ENCODE measurements at places on chromosomes 16 and 17. TPM values are rescaled to one million over a fixed set of nuclear protein-coding genes. Genes with fewer than 3 reads are reported as not detected.

GRCh38 chr17:78981010-78981888 is 1.5 kb upstream of the LGALS3BP start:
- DNase-seq, result no peak

Gene CACNG1
- polyA plus RNA-seq, result 62.2 TPM

GRCh38 chr17:78868391-78868790 is 27.8 kb upstream of the USP36 start:
- no peak for DNase-seq

Gene EPN3
- 1.3 TPM for polyA plus RNA-seq

- DNase-seq, result no peak
Observed at GRCh38 chr17:43135454-43135819, 10.3 kb upstream of the BRCA1 start.

Data from muscle of arm (tissue), 14 donors.